ENCODE measurements at places on chromosomes 4 and X. TPM values are rescaled to one million over a fixed set of nuclear protein-coding genes. Genes with fewer than 3 reads are reported as not detected.

DNA sequence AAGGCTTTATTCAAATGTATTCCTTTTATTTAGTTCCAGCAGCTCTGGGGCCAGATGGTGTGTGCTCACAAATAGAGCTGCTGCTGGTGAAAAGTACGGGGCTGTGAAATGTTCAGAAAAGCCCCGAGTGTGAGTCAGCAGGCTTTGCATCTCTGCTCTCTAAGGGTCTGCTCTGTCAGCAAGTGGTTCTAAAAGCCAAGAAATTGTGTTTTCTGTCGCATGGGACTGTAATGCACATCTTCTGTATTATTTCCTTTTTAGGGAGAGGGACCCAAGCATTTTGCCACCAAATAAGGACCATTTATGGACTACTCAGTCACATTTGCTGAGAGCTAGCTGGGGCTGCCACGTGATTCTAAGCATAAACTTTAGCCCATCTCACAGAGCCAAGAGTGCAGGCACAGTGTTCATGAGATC is 82.9 kb upstream of the NHS start:
- H3K27ac ChIP-seq, result no peak overlapping the region
- H3K36me3 ChIP-seq, result peaks cover 1% of the 10 kb centered on the region
- peaks cover 3% of the 10 kb centered on the region for H3K27me3 ChIP-seq
- no peak overlapping the region for H3K4me3 ChIP-seq

ENAM gene
- total RNA-seq, result not detected

DNA sequence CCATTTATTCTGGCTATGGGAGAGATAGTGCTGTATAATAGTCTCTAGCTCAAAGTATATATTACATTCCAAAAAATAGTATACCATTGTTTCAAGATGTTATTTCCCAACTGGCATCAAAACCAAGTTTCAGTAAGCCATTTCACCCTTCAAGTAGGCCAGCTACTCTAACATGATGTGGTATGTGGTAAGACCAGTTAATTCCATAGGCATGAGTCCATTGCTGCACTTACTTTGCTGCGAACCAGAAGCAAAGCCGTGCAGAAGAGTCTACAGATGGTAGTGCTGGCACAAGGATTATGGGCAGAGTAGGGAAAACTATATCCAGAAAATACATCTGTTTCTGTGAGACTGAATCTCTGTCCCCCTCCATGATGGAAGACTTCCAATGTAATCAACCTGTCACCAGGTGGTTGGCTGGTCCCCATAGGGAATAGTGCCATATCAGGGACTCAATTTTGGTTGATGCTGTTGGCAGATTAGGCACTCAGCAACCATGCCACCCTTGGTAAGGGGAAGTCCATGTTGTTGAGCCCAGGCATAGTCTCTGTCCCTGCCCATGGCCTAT is 49.8 kb upstream of the HSD17B10 start:
- H3K4me3 ChIP-seq, result no peak overlapping the region
- no peak for DNase-seq
- H3K27me3 ChIP-seq, result peaks cover 6% of the 10 kb centered on the region
- no peak overlapping the region for H3K27ac ChIP-seq
- no peaks in the 10 kb centered on the region for H3K4me1 ChIP-seq

- H3K4me3 ChIP-seq, result no peak overlapping the region
- H3K27ac ChIP-seq, result peak overlapping the region; percentile 2
- H3K4me1 ChIP-seq, result peaks cover 25% of the 10 kb centered on the region
- peaks cover 27% of the 10 kb centered on the region for H3K36me3 ChIP-seq
- DNase-seq, result no peak
- no peaks in the 10 kb centered on the region for H3K27me3 ChIP-seq
These were observed 11.1 kb downstream of the USO1 start for GRCh38 chr4:75735525-75735924.

GRCh38 chr4:34046580-34046979 is 2197.7 kb downstream of the ARAP2 start:
- H3K4me3 ChIP-seq, result no peak overlapping the region
- H3K36me3 ChIP-seq, result peaks cover 2% of the 10 kb centered on the region
- H3K27me3 ChIP-seq, result no peaks in the 10 kb centered on the region
- no peaks in the 10 kb centered on the region for H3K4me1 ChIP-seq

DNA sequence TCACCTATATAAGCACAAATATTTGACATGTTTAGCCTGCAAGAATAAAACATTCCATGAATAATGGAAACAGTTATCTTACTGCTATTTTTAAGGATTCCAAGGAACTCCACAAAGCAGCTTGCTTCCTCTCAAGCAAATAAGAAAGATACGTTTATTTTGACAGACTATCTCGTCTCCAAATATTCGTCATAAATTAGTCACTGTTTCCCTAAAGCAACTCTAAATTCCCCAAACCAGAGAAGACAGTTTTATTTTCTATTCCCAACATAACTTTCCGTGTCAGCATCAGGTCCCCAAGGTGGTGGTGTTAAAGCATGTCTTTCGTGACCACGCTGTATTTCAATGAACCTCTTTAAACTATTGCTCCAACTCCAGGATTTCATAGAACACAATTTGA is 24.3 kb upstream of the DKK2 start:
- no peaks in the 10 kb centered on the region for H3K4me1 ChIP-seq
- no peak overlapping the region for H3K27ac ChIP-seq

LSM6 gene
- total RNA-seq, result 79.4 TPM

DNA sequence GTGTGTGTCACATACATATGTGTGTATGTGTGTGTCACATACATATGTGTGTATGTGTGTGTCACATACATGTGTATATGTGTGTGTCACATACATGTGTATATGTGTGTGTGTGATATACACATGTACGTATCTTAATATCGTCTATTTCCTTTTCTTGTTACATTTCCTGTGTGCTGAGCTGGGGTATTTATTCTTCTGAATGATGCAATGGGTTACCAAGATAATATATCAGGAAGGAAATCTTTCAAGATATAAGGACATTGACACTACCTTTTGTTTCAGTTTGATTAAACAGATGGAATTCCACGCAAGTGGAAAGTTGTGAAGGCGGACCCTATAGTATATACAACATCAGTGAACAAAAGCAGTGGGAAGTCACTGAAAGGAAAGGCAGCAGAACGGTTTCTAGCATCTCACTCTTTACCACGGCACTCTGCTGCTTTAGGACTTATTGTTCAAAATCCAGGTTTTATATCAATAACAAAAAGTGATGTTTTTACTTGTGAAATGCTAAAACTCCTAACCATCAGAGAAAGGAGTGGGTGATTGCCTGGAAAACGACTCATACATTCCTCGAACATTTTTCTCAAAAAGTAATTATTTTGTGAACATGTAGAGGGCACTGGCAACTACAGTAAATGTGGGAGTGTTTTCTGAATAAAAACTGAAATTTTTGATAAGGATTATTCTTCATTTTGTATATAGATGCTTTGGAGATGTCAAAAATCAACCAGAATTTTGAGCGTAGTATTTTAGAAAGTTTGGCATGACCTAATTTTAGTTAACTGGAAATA is 43.1 kb upstream of the IL21 start:
- peak overlapping the region; percentile 15 for H3K4me3 ChIP-seq
- peaks cover 22% of the 10 kb centered on the region for H3K27me3 ChIP-seq

CLDN34 gene
- not detected for total RNA-seq

UBL4A gene
- total RNA-seq, result 53.2 TPM

DNA sequence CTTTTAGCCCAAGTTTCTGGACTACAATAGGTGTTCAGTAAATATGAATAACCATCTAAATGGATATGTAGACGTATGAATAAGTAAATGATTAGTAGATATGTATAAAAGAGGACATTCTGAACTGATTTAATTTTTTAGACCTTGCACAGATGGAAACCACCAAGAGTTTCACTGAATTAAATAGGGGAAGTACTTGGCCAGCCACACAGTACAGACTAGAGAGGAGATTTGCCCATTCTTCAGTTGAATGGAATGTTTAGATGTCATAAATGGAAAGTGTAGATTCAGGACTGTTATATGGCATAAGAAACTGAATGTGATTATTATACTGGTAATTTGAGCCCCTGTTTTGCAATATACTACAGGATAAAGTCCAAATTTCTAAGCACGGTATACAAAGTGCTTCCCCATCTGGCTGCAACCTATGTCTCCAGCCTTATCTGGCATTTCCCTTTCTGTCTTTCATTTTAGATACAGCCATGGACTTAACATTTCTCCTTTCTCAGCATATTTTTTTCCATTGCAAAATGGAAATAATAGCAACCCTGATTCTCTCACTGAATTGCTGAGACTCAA is 137.8 kb upstream of the HS3ST1 start:
- no peak overlapping the region for H3K27ac ChIP-seq
- no peak overlapping the region for H3K4me3 ChIP-seq
- peaks cover 5% of the 10 kb centered on the region for H3K4me1 ChIP-seq
- DNase-seq, result no peak
- H3K27me3 ChIP-seq, result peaks cover 8% of the 10 kb centered on the region

DNA sequence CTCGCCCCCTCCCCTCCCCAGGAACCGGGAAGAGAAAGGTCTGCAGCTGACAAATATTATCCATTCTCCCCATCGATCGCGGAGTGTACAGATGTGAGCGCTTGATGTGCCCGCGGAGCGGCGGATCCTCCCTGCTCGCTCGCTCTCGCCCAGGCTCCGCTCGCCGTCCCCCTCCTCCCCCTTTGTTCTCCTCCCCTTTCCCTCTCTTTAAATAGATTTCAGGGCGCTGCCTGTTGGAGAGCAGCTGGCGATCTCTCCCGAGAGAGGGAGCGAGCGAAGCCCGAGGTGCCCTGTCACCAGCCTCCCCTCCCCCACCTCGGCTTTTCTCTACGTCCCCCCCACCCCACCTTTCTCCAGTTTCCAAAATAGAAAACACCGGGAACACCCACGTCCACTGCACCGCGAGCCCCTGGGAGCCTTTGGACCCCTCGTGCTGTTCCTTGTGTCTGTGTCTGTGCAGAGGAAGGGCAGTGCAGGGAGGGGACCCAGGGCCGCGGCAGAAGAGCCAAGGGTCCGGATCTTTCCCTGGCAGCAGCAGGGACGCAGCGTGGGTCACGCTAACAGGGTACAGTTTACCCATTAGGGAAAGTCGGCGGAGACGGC is 56.6 kb upstream of the BCOR start:
- no peak overlapping the region for H3K27ac ChIP-seq
- peaks cover 14% of the 10 kb centered on the region for H3K4me1 ChIP-seq
- H3K4me3 ChIP-seq, result peak overlapping the region; percentile 74
- no peaks in the 10 kb centered on the region for H3K27me3 ChIP-seq
- no peak for DNase-seq

DNA sequence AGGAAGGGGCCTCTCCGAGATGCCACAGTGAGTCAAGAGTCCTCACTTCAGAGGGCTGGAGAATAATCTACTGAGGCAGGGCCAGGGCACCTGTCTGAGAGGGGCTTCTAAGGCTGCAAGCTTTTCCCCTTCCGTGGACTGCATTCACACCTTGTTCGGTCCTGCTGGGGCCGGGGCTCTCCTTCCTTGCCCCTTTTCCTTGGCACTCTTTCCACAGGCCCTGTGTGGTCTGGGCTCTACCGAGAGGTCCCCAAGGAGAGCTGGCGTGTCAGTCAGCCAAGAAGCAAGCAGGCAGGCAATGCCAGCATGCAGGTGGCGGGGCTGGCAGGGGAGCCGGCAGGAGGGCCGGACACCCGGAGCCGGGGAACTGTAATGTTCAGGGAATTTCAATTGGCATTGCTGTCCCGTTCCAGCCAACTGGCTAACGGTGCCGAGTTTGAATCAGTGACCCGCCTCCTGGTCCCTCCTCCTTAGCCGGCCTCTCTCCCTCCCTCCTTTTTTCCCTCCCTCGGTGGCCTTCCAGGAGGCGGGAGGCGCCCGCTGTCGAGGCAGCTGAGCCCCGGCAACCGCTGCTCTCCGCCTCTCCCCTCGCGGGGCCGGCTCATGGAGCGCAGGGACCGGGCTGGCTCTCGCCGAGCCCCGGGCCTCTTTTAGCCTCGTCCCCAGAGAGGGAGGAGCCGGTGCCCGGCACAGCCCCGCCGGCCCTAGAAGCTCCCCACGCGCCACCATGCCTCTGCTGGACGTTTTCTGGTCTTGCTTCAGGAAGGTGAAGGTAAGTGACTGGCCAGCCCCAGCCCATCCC is at the start of gene STARD8:
Gene STARD8, plus strand, starts transcription at position 511 of the 802 bp plus-strand sequence. Its CDS starts 217 bp downstream, at position 728.
- no peaks in the 10 kb centered on the region for H3K36me3 ChIP-seq
- no peak for DNase-seq
- H3K27me3 ChIP-seq, result no peaks in the 10 kb centered on the region
- no peaks in the 10 kb centered on the region for H3K4me1 ChIP-seq
- no peak within 1 kb of the TSS for H3K27ac ChIP-seq
- no peak within 1 kb of the TSS for H3K4me3 ChIP-seq

DNA sequence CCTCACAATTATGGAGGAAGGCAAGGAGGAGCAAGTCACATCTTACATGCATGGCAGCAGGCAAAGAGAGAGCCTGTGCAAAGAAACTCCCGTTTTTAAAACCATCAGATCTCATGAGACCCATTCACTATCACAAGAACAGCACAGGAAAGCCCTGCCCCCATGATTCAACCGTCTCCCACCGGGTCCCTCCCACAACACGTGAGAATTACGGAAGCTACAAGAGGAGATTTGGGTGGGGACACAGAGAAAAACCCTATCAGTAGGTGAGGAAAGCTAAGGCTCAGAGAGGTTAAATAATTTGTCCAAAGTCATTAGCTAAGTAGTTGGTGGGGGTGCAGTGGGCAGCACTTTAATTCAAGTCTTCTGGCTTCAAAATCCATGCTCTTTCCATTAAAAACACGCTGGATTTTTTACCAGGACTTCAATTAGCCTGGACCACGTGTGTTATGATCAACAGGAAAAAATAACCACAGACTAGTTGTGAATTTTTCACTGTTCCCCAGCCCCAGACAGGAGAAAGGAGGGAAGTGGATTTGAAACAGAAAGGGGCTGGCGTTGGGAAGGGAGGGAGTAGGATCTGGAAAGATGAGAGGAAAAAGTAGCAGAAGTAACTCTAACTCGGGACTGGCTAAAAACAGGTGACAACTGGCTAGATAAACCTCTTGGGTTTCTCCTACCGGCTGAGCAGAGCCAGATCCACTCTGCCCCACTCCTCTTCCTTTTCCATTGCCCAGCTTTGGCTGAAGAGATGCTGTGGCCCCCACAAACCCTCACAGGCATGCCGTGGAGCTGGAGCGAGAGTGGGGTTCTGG is 986 bp downstream of the MTMR8 start:
- H3K4me1 ChIP-seq, result peaks cover 21% of the 10 kb centered on the region
- H3K27me3 ChIP-seq, result no peaks in the 10 kb centered on the region
- no peak for DNase-seq
- H3K36me3 ChIP-seq, result peaks cover 7% of the 10 kb centered on the region
- H3K27ac ChIP-seq, result peak overlapping the region; percentile 73

TCP11X2 gene
- total RNA-seq, result not detected

GRCh38 chr4:183195534-183195933 is 96.5 kb downstream of the WWC2 start:
- H3K27ac ChIP-seq, result no peak overlapping the region
- no peaks in the 10 kb centered on the region for H3K27me3 ChIP-seq
- H3K36me3 ChIP-seq, result no peaks in the 10 kb centered on the region
- DNase-seq, result no peak
- H3K4me3 ChIP-seq, result no peak overlapping the region
- peaks cover 3% of the 10 kb centered on the region for H3K4me1 ChIP-seq
